ENCODE measurements at places on chromosomes 1 and 21.

DNA sequence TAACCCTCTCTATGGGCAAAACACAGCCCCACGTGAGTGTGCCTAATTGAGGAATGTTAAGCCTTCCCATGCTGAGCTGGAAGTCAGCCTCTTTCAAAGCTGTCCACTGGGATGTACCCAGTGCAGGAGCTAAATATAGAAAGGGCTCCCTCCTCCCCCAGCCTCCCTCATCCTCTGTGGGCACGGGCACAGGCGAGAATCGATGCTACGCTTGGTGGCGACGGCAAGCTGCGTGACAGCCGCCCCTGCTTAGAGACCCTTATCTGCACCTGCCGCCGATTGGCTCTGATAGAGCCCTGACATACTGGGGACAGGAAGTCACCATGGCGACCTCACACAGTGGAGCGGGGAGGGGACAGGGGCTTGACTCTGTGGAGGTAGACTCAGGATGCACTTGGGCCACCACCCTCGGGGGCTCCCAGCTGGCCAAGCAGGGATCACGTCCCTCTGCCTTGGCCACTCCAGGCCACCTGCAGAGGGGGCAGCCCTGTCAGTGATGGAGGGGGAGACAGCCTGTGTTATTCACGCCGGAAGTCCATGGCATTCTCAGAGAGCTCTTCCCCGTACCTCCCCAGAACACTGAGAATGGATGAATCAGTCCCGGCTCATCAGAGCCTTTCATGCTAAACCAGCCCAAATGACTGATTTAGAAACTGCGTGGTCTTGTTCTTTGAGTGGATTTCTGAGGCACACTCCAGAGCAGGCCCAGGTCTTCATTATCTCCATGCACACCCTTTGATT, 84.8 kb downstream of the KCND3 start:
- no peak for DNase-seq

DNA sequence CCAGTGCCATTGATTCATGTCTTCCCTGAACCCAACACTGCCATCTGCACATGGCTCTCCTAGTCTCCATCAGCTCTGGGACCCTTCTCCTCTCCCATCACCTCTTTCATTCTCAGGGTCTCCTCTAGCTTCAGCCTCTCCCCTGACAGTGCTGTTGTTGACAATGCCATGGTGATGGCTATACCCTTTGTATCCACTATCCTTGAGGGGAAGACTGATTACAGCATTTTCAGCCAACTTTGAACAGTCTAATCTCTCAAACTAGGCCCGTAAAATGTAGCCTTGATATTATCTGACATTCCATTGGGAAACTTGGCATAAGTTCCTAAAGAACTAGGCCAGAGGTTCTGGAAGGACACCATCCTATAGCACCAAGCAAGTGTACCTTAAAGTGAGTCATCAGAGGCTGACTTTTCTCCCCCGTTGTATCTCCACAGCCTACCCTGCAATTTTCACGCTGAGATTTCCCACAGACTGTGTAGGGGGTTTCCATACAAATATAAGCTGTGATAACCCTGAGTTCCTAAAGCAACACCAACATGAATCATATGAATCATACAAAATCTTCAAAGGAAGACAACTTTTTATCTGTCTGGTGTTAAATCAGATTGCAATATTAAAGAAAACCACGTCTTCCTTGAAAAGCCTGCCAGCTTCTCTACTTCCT, 5.8 kb downstream of the HAO2 start:
- no peak for DNase-seq

GRCh38 chr21:28936036-28936435, 56.6 kb downstream of the LTN1 start:
- DNase-seq, result no peak

DNA sequence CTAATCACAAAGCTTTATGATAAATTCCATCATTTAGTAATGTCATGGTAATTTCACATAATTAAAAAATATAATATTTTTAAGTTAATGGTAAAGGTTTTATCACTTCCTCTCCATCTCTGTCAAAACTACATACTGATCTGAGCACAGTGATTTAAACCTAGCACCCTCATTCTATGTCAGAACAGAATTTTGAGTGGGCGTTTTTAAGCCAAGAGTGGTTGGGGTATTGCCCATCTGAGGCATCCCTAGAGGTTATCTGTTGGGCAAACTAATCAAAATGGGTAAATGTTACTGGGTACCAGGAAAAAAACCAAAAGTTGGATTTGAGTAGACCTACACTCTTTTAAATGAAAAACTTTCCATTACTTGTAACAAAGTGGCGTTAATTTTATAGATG, 100.7 kb upstream of the GFI1 start:
- DNase-seq, result no peak

DNA sequence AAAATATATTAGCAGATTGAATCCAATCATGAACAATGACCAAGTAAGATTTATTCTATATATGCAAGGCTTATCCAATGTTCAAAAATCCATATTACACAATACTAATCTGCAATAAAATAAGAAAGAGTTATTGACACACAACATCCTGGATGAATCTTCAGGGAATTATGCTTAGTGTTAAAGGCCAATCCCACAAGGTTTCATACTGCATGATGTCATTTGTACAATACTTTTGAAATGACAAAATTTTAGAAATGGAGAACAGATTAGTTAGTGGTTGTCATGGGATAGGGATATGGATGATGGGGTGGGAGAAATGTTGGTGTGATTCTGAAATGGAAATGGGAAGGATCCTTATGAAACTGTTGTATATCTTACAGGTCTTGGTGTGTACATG, 425.7 kb downstream of the SIPA1L2 start:
- DNase-seq, result no peak

GRCh38 chr1:112981426-112981825, 25.4 kb upstream of the SLC16A1 start:
- DNase-seq, result no peak

Measured in ovary (tissue), 10 donors.